ENCODE measurements at places on chromosomes 2 and 18.

DNA sequence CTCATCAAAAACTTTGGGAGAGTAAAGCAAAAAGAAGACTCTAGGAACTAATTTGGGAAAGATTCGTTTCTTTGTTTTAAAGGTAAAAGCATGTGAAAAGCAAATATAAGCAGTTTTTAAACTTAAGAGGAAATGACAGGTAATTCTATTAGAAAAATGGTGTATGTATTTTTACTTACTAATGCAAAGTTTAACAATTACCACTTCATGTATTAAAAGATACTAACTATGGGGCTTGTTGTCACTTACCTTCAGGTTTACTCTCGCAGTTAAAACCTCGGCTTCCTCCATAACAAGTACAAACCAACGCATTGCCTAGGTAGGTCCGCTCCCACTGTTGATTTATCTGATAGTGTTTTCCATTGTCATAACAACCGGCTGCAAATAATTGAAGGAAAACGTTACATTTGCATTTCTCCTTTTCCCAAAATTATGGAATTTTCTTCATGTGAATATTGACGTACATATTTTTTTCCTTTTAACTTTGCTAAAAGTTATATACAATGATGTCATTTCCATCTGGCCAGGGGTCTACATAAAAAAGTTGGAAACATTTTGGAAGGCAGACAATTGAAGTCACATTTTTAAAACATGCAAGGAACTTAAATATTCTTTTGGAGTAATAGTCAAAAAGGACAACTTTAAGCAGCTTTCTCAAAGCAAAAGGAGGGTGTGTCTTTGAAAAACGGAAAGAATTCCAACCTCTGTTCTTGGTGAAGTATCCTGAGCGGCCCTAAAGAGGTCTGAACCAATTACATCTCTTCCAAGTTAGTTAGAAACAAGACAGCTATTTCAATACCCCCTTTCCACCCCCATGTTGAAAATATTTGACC, 1.2 kb downstream of the FN1 start:
- DNase-seq, result peak; percentile 61

DNA sequence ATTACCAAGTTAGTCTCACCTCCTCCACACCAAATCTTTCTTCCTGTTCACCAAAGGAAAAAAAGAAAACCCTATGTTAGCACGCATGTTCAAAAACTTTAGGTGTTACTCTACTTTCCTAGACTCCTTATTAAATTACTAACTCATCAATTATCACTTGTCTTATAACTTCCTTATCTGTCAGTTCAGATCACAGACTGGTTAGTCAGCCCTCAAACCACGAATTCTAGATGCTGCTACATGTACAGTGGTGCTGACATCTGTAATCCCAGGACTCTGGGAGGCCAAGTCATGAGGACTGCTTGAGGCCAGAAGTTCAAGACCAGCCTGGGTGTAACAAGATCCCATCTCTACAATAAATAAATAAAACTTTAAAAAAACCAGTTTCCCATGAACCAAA, 3.5 kb downstream of the YWHAQ start:
- DNase-seq, result no peak

- DNase-seq, result peak; percentile 20
These were observed 296.3 kb upstream of the KCNJ3 start for GRCh38 chr2:154402213-154402612.

- no peak for DNase-seq
These were observed 98.0 kb downstream of the RND3 start for GRCh38 chr2:150389447-150389846.

GRCh38 chr18:10025711-10026670, 112.2 kb downstream of the VAPA start:
- DNase-seq, result no peak

- no peak for DNase-seq
These were observed 9.7 kb upstream of the ATG16L1 start for GRCh38 chr2:233241803-233242202.

GRCh38 chr18:9738266-9738969, 30.3 kb downstream of the RAB31 start:
- DNase-seq, result no peak

- peak; percentile 74 for DNase-seq
These were observed 617 bp downstream of the FOSL2 start for GRCh38 chr2:28393114-28393836.

DNA sequence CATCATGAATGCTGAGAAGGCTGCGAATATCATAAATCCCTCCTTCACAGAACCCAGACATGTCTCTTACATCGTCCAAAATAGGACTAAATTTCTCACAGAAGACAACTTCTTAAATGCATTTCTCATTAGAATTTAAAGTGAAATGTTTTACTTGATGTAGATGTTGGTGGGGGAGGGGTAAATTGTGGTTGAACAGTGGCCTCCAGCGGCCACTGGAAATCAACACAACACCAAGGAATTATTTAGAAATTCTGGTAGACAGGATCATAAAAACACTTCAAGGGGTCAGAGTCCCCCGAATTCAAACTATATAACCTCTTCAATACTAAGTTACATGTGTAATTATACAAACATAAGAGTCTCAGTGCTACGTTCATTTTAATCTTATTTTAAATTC, 135.9 kb downstream of the ABCA12 start:
- peak; percentile 66 for DNase-seq
